ENCODE measurements at places on chromosomes 16 and 17. TPM values are rescaled to one million over a fixed set of nuclear protein-coding genes. Genes with fewer than 3 reads are reported as not detected.

The NPB gene
- total RNA-seq = 1.2 TPM

The TRPV3 gene
- total RNA-seq = 1.4 TPM

- no peak for DNase-seq
- no peaks in the 10 kb centered on the region for H3K27me3 ChIP-seq
- H3K4me1 ChIP-seq = peaks cover 18% of the 10 kb centered on the region
- H3K4me3 ChIP-seq = no peak overlapping the region
- no peak overlapping the region for H3K27ac ChIP-seq
These were observed 4.5 kb upstream of the CA4 start for GRCh38 chr17:60145006-60145935.

GRCh38 chr16:49556606-49557446 lies 183.2 kb downstream of the C16orf78 start:
- no peaks in the 10 kb centered on the region for H3K4me1 ChIP-seq
- no peaks in the 10 kb centered on the region for H3K36me3 ChIP-seq
- H3K27ac ChIP-seq = no peak overlapping the region
- H3K4me3 ChIP-seq = no peak overlapping the region

GRCh38 chr17:42669977-42670788 lies 6.6 kb downstream of the PLEKHH3 start:
- no peaks in the 10 kb centered on the region for H3K27me3 ChIP-seq
- H3K27ac ChIP-seq = no peak overlapping the region
- DNase-seq = no peak
- H3K4me3 ChIP-seq = no peak overlapping the region
- H3K36me3 ChIP-seq = peaks cover 39% of the 10 kb centered on the region
- peaks cover 27% of the 10 kb centered on the region for H3K4me1 ChIP-seq

The KCNAB3 gene
- 7.1 TPM for total RNA-seq

GRCh38 chr16:57640612-57641011 lies 12.2 kb downstream of the ADGRG1 start:
- no peak for DNase-seq
- H3K4me3 ChIP-seq = no peak overlapping the region
- peaks cover 6% of the 10 kb centered on the region for H3K4me1 ChIP-seq
- H3K36me3 ChIP-seq = no peaks in the 10 kb centered on the region
- H3K27ac ChIP-seq = no peak overlapping the region

Data from HCT116 (cell line).